ENCODE measurements at places on chromosomes 16 and 17.

DNA sequence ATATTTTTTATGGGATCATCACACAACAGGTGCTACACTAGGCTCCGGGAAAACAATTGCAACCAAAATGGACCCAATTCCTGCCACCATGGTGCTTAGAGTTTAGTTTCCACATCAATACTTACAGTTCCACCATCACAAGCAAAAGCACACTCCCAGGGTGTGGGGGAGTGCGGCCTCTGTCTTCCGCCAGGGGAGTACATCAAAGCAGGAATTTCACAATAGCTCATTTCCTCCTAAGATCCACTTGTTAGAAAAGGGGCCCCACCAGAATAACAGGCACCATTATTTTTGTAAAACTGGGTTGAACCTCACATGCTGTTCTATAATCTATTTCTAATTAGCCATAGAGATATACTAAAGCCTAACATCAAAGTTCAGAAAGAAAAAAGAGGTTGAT is 44.3 kb upstream of the PSMD7 start:
- peak; percentile 16 for DNase-seq

GRCh38 chr16:70796301-70796700 is 4.7 kb downstream of the VAC14 start:
- DNase-seq, result no peak

- DNase-seq, result no peak
Measured at GRCh38 chr16:46763147-46763546, 15.0 kb upstream of the MYLK3 start.

DNA sequence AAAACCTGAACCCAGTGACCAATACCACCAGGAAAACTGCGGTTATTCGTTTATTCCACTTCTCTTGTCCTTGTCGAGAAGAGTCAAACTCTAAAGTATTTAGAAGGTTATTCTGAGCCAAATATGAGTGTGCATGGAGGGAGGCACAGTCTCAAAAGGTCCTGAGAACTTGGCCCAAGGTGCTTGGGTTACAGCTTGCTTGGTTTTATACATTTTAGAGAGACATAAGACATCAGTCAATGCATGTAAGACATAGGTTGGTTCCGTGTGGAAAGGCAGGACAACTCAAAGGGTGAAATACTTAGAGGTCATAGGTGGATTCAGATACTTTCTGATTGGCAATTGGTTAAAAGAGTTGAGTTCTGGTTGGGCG is 681 bp upstream of the TRAP1 start:
- no peak for DNase-seq

GRCh38 chr17:76714822-76715495 is 4.2 kb upstream of the MXRA7 start:
- peak; percentile 56 for DNase-seq

- no peak for DNase-seq
Measured at GRCh38 chr17:54902611-54903010, 2.0 kb downstream of the TOM1L1 start.

GRCh38 chr17:14355556-14355955 is 54.7 kb downstream of the HS3ST3B1 start:
- DNase-seq, result no peak

- DNase-seq, result peak; percentile 25
Measured at GRCh38 chr17:14432079-14432478, 131.2 kb downstream of the HS3ST3B1 start.

- DNase-seq, result peak; percentile 45
Measured at GRCh38 chr16:30609002-30609925, 925 bp downstream of the ZNF689 start.

DNA sequence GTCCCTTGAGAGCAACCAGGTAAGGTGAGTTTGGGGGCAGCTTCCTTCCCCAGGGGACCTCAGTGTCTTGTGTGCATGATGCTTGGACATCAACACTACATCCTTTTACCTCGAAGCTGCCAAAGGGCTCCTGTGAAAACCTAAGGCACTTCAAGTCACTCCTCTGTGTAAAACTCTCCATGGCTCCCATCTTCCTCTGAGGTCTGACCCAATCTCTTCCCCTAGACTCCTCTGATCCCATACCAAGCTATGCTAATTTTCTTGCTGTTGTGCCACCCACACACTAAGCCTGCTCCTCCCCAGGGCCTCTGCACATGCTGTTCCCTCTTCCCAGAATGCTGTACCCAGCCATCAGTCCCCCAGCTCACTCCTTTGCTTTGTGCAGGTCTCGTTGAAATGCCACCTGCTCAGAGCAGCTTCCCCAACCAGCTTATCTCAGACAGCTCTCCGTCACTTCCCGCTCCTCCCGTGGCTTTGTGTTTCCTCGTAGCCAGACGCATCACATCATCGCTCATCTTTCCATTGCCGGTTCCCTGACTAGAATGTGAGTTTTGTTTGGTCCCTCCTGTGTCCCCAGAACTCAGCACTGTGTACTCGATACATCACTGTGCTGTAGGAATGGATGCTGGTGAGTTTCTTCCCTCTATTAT is 78.4 kb downstream of the CNGB1 start:
- no peak for DNase-seq

GRCh38 chr16:8175411-8175810 is 414.9 kb downstream of the TMEM114 start:
- no peak for DNase-seq

GRCh38 chr16:53713403-53714204 is 9.6 kb downstream of the FTO start:
- DNase-seq, result no peak

DNA sequence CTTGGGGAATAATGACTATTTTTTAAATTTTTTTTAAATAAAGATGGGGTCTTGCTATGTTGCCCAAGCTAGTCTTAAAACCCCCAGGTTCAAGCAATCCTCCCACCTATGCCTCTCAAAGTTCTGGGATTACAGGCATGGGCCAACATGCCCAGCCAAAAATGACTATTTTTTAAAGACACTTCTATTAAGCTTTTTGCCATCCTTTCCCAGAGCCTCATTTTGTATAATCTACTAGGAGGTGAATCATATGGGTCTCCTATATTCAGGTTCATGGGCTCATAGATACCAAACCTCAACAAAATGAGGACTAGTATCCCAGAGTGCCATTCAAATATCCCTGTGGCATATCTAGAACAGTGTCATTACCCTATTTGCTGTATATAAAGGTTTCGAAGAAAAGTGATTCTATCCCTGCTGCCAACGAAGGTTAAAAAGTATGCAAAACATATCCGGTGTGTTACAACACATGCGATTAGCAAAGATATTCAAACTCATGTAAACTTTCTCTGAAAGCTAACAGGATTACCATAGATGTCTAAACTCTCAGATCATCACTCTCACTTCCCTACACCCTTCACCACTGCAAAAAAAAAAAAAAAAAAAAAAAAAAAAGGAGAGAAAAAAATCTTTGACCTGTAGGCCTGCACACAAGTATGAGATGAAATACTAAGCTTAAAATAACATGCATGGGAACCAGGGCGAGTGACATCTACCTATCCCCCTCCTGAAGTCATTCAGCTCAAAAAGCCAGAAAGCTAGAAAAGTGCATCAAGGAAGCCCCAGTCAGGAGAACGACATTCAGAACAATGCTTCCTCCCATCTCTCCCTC is 23.5 kb downstream of the XPO6 start:
- no peak for DNase-seq

DNA sequence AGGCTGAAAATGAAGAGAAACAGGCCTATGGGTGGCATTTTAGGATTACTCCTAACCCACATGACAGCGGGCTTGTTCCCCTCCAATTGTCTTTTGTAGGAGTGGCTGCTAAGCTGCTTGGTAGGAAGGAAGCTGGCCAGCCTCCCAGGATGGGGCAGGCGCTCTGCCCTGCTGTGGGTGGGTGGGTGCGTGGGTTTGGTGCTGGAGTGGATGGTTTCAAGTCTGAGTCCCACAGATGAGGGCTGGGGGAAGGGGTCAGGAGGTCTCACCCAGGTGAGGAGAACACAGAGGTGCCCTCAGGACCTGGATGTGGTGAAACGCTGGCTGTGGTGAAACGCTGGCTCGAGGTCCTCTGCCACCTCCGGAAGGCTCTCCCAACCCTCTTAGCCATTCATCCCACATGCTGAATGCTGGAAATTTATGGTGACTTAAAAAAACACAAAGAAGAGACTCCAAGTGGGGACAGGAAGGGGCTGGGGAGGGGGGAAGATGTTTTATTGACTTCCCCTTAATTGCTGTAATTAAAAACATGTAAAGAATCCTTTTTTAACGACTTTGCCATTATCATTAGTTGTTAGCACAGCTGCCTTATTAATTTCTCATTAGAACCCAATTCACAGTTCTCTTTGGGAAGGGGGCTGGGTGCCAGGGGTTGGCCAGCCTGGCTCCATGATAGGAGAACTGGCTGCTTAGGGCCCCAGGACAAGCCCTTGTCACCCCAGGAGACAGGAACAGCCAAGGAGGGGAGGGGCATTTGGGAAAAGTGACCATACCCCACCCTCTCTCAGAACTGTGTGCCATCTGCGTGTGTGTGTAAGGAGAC is 153.5 kb upstream of the CDC42EP4 start:
- no peak for DNase-seq

DNA sequence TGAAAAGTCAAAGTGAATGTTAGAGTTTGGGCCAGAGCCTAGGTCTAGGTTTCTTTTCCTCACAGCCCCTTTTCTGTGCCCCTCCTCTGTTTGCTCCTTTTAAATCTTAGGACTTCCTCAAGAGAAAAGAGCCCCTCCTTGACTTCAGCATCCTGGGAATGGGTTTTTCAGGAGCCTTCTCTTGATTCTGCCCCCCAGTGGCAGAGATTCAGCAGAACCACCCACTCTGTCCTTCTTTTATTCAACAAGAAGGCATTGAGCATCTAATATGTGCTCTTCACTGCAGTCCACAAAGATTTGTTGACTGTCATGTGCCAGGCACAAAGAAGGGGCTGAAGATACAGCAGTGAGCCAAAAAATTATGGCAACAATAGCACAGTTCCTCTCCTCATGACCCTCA is 270.8 kb upstream of the CDH5 start:
- DNase-seq, result no peak

- DNase-seq, result peak; percentile 34
Measured at GRCh38 chr17:48153691-48154358, 46.3 kb downstream of the SNX11 start.

DNA sequence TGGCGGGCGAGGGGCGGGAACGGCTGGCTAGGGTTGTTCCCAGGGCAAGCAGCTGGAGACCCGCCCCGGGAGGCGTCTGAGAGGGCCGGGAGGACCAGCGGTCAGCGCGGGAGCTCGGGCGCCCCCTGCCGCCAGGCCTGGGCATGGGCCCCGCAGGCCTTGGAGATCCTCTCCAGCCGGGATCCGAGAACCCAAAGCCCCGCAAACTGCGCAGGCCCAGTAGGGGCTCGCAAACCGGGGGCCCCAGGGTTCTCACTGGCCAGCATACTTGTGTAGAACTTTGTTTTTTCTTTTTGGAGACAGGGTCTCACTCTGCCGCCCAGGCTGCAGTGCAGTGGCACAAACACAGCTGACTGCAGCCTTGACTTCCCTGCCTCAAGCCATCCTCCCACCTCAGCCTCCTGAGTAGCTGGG is 20.8 kb upstream of the ZNF423 start:
- peak; percentile 91 for DNase-seq

- no peak for DNase-seq
Measured at GRCh38 chr17:56119936-56120335, 33.3 kb upstream of the ANKFN1 start.

DNA sequence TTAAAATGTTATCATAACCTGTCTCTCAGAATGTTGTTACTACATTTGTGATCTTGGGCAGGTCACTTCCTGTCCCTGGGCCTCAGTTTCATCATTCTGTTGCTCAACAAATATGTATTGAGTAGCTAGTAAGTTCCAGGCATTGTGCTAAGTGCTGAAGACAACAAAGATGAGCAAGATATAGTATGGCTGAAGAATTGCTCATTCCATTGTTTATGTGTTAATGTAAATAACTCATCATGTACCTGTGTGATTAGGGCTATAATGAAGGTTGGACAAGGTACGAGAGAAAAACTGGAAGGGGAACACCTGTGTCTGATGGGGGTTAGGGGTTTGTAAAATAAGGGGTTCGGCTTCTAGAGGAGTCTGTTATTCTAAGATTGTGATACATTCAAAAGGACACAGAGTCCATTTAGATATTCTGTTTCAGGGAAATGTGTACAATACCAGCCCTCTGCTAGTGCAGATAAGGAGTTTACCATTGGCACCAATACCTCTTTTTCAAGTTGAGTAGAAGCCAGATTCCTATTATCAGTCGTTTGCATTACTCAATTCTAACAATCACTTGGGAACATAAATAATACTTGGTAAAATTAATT is 20.0 kb downstream of the TUBG1 start:
- no peak for DNase-seq

GRCh38 chr16:71283612-71284011 is 5.6 kb downstream of the CMTR2 start:
- no peak for DNase-seq

DNA sequence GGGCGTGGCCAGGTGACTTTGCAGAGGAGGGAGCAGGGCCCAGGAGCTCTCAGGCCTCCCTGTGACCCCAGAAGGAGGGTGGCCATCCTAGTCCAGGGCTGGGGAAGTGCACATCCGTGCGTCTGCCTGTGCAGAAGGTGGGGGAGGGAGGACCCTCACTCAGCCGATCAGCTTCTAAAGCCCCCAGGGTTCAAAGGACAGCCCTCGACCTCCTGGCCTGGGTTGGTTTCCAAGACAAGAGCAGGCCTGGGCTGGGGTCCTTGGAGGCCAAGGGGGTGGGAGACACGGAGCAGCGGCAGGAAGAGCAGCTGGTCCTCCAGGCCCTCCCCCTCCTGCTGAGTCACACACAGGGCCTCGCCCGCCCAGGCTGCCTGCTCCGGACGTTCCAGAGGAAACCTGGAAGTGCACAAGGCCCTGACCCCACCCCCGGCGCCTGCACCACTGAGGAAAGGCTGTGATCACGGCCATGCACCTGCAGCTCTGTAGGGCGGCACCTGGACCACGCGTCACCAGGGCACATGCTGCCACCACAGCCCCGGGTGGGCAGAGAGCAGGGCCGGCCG is 67.1 kb upstream of the ZNF469 start:
- no peak for DNase-seq

- DNase-seq, result no peak
Measured at GRCh38 chr17:30218799-30219198, 16.7 kb downstream of the SLC6A4 start.

DNA sequence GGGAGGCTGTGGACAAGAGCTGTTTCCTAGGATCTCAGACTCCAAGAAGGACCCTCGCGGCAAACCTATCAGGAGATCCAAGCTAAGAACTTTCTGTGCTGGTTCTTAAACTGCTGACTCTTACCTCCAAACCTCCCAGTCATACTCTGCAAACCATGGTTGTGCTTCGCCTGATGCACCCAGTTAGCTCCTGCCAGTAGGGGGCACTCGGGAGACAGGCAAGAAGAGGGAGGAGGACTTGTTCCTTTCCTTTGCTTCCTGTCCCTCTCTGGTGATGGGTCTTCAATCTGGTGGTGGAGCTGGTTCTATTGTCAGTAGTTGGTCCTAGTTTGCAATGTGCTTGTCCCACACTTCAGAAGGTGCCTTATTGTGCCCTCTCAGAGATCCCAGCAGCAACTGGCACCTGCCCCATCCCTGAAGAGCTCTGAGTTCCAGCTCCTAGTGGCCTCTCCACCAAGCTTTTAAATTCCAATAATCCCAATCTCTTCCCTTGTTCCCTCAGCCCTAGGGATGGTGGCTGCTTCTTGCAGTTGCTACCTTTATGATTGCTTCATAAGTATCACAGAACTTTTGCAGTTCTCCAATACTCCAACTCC is 113.5 kb upstream of the RPL38 start:
- DNase-seq, result peak; percentile 54

- DNase-seq, result no peak
Measured at GRCh38 chr16:51321251-51321650, 170.2 kb upstream of the SALL1 start.
